Body of pancreas (tissue), 4 donors: ENCODE measurements at places on chromosomes 7 and 10. TPM values are rescaled to one million over a fixed set of nuclear protein-coding genes. Genes with fewer than 3 reads are reported as not detected.

The ANKRD1 gene
- total RNA-seq, result 0.52 TPM

The RNF32 gene
- 0.99 TPM for total RNA-seq

The POLR3A gene
- 10.4 TPM for total RNA-seq

- no peak overlapping the region for H3K27ac ChIP-seq
- H3K27me3 ChIP-seq, result no peaks in the 10 kb centered on the region
- no peaks in the 10 kb centered on the region for H3K36me3 ChIP-seq
- no peak overlapping the region for H3K4me3 ChIP-seq
- no peaks in the 10 kb centered on the region for H3K4me1 ChIP-seq
Observed at GRCh38 chr10:49040601-49041000, 74.7 kb downstream of the VSTM4 start.

DNA sequence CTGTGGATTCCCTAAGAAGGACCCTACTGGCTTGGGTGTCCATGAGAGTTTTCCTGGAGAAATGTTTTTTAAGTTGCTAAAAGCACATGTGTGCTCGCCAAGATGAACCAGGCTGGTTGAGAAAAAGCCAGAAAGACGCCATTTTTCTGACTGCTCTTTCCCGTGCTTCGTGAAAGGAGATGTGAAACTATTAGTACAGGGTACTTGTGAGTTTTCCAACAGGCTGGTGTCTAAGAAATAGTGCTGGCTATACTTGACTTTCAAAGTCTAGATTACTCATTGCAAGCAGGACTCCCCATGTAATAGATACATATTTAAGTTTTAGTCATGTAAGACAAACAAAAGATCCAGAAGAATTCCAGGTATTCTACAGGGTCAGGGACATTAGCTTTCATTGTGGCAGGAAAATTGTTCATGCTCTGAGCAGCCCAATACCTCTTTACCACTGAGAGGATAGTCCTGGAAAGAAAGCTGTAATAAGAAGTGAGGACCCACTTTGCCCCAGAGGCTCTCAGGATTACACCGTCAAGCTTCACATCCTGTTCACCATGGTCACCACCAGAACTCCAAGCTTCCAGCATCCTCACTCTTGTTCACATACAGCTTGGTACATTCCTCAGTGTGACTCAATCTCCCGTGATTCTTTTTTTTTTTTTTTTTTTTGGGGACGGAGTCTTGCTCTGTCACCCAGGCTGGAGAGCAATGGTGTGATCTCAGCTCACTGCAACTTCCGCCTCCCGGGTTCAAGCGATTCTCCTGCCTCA, 43.8 kb upstream of the ICA1 start:
- H3K4me1 ChIP-seq, result no peaks in the 10 kb centered on the region
- DNase-seq, result no peak
- H3K27ac ChIP-seq, result no peak overlapping the region
- H3K36me3 ChIP-seq, result no peaks in the 10 kb centered on the region
- H3K4me3 ChIP-seq, result no peak overlapping the region

- H3K27ac ChIP-seq, result no peak overlapping the region
- H3K36me3 ChIP-seq, result no peaks in the 10 kb centered on the region
- H3K4me3 ChIP-seq, result no peak overlapping the region
- H3K27me3 ChIP-seq, result no peaks in the 10 kb centered on the region
- DNase-seq, result no peak
Observed at GRCh38 chr10:112711366-112711765, 238.7 kb upstream of the TCF7L2 start.

- H3K4me1 ChIP-seq, result no peaks in the 10 kb centered on the region
- DNase-seq, result no peak
- H3K4me3 ChIP-seq, result no peak overlapping the region
- no peaks in the 10 kb centered on the region for H3K27me3 ChIP-seq
- no peak overlapping the region for H3K27ac ChIP-seq
Observed at GRCh38 chr10:120575411-120575810, 118.4 kb downstream of the PLPP4 start.

- H3K4me1 ChIP-seq, result no peaks in the 10 kb centered on the region
- H3K27ac ChIP-seq, result no peak overlapping the region
- no peaks in the 10 kb centered on the region for H3K36me3 ChIP-seq
- no peak for DNase-seq
- no peaks in the 10 kb centered on the region for H3K27me3 ChIP-seq
Observed at GRCh38 chr10:116237970-116238369, 35.0 kb downstream of the GFRA1 start.

- H3K36me3 ChIP-seq, result peaks cover 16% of the 10 kb centered on the region
- H3K4me1 ChIP-seq, result no peaks in the 10 kb centered on the region
Observed at GRCh38 chr7:158758586-158759244, 54.1 kb upstream of the NCAPG2 start.

DNA sequence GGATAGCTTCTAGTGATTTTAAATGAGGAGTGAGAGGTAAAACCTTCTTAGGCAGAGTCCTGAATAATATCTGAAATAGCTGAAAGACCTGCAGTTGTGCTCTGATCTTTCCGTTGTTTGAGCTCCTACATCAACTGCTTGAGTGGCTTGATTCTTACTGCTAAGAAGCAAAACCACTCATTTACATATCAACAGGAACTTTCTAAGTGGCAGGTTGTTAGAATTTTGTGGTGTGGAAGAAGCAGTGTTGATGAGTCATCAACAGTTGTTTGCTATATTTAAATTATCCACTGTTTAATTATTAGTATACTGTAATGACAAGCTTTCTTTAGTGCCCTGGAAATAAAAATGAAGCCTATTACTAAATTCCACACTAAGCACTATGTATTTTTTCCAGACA, 689.5 kb downstream of the DNAJB9 start:
- H3K4me3 ChIP-seq, result no peak overlapping the region
- no peaks in the 10 kb centered on the region for H3K4me1 ChIP-seq
- DNase-seq, result no peak
- no peak overlapping the region for H3K27ac ChIP-seq
- no peaks in the 10 kb centered on the region for H3K36me3 ChIP-seq

- peaks cover 7% of the 10 kb centered on the region for H3K4me1 ChIP-seq
- H3K4me3 ChIP-seq, result peak overlapping the region; percentile 25
- H3K36me3 ChIP-seq, result no peaks in the 10 kb centered on the region
- H3K27ac ChIP-seq, result peak overlapping the region; percentile 66
Observed at GRCh38 chr7:87058744-87059524, 520 bp downstream of the ELAPOR2 start.

DNA sequence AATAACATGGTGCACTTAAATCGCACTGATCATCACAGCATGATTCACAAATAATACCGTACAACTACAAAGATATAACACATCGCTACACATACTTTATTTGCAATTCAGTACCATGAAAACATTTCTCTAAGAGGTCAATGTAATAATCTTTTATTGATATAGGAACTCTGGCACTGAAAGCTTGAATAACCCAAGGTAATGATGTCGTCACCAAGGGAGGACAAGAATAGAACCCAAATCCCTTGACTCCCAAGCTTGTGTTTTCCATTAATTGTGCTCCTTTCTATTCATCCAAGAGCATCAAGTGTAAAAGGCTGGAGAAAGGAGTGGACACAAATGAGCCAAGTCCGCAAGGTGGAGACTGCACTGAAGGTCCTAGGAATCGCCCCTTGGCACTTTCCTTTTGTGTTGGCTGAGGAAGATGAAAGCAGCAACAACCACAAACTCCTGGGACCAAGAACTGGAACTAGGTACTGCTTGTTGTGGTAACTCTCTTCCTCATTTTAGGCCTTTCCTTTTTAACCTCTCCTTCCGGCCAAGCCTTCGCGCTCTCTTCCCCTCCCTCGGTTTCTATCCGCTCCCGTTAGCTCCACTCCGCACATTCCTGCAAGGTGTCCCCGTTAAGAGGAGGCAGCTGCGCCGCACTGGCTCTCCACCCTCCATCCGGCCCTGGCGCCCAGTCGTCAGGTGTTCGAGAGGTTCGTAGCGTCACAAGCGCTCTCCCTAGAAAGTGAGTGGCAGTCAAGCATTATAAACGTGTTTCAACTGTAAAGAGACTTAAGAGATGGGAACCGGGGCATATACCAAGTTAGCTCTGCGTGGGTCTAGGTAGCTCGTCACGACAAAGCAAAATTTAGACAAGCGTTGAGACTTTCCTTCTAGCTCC, 1.0 kb upstream of the CBLL1 start:
- DNase-seq, result no peak
- H3K36me3 ChIP-seq, result no peaks in the 10 kb centered on the region
- peak overlapping the region; percentile 62 for H3K4me3 ChIP-seq

DNA sequence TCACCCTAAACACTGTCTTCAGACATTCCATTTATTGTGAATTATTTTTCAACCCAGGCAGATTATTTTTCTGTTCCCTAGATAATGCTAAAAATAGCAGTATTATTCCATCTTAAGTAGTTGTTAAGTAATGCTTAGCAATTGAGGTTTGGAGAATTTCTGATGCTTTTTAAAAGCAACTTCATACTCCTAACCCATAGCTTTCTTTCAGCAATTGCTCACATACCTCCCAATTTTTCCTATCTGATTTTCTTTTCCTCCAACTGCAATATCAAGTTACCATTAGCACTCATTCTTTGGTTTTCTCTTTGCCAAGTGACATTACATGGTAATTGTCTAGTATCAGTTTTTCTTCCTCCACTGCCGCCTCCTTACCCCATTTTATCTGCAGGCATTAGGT, 104.7 kb downstream of the GPR85 start:
- no peak for DNase-seq
- no peak overlapping the region for H3K27ac ChIP-seq
- no peaks in the 10 kb centered on the region for H3K27me3 ChIP-seq
- H3K4me3 ChIP-seq, result no peak overlapping the region

DNA sequence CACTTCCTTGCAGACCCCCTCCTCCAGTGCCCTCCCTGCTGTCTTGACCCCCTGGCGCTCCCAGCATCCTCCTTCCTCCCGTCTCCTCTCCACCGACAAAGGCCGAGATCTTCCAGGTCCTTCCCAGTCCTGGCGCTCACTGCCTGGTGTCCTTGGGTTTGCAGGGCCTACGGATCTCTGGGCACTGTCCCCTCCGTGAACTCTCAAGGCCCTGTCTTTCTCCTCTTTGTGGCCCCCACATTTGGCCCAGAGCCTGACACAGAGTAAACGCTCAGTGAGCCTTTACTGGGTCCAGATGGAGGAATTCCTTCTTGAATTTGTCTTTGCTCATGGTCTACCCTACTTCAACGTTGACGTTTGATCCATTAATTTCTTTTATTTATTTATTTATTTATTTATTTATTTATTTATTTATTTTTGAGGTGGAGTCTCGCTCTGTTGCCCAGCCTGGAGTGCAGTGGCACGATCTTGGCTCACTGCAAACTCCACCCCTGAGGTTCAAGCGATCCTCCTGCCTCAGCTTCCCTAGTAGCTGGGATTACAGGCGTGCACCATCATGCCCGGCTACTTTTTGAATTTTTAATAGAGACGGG, 29.7 kb downstream of the TMEM270 start:
- no peak overlapping the region for H3K4me3 ChIP-seq
- no peak overlapping the region for H3K27ac ChIP-seq
- peaks cover 15% of the 10 kb centered on the region for H3K4me1 ChIP-seq
- H3K27me3 ChIP-seq, result no peaks in the 10 kb centered on the region

- no peak overlapping the region for H3K4me3 ChIP-seq
- DNase-seq, result no peak
- H3K4me1 ChIP-seq, result peaks cover 4% of the 10 kb centered on the region
- no peaks in the 10 kb centered on the region for H3K27me3 ChIP-seq
- H3K36me3 ChIP-seq, result no peaks in the 10 kb centered on the region
Observed at GRCh38 chr10:42177077-42177792, 461.1 kb downstream of the ZNF33B start.

- DNase-seq, result no peak
- H3K4me3 ChIP-seq, result no peak overlapping the region
- no peaks in the 10 kb centered on the region for H3K27me3 ChIP-seq
- H3K4me1 ChIP-seq, result peaks cover 36% of the 10 kb centered on the region
Observed at GRCh38 chr7:73822319-73823173, 8.2 kb upstream of the CLDN4 start.

- H3K36me3 ChIP-seq, result no peaks in the 10 kb centered on the region
- no peaks in the 10 kb centered on the region for H3K27me3 ChIP-seq
- peak; percentile 27 for DNase-seq
- H3K4me3 ChIP-seq, result peak overlapping the region; percentile 6
- peak overlapping the region; percentile 65 for H3K27ac ChIP-seq
Observed at GRCh38 chr10:58666024-58666423, 153.4 kb downstream of the BICC1 start.

DNA sequence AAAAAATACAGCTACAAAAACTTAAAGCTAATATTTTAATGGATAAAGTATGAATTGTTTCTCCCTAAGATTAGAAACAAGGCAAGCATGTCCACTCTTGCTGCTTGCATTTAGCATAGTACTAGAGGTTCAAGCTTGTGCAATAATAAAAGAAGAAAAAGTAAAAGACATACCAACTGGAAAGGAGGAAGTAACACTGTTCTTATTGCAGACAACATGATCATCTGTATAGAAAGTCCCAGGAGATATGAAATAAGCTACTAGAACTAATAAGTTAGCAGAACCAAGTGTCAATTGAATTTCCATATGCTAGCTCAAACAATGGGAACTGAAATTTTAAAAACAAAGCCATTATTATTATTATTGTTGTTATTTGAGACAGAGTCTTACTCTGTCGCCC, 20.0 kb upstream of the RABGEF1 start:
- no peak overlapping the region for H3K4me3 ChIP-seq
- no peaks in the 10 kb centered on the region for H3K4me1 ChIP-seq
- H3K27ac ChIP-seq, result no peak overlapping the region
- H3K27me3 ChIP-seq, result no peaks in the 10 kb centered on the region

DNA sequence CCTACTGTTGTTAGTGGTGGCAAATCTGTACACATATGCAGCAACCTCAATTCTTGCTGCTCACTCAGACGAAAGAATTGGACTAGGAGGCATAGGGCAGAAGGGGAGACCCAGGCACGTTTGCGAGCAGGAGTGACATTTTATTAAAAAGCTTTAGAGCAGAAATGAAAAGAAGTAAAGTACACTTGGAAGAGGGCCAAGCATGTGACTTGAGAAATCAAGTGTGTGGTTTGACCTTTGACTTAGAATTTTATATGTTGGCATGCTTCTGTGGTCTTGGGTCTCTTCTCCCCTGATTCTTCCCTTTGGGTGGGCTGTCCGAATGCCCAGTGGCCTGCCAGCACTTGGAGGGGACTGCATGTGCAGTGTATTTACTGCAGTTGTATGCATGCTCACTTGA, 205.5 kb upstream of the SEMA3D start:
- no peaks in the 10 kb centered on the region for H3K27me3 ChIP-seq
- H3K4me1 ChIP-seq, result no peaks in the 10 kb centered on the region
- no peak overlapping the region for H3K27ac ChIP-seq
- no peak for DNase-seq
- no peaks in the 10 kb centered on the region for H3K36me3 ChIP-seq
- H3K4me3 ChIP-seq, result no peak overlapping the region

DNA sequence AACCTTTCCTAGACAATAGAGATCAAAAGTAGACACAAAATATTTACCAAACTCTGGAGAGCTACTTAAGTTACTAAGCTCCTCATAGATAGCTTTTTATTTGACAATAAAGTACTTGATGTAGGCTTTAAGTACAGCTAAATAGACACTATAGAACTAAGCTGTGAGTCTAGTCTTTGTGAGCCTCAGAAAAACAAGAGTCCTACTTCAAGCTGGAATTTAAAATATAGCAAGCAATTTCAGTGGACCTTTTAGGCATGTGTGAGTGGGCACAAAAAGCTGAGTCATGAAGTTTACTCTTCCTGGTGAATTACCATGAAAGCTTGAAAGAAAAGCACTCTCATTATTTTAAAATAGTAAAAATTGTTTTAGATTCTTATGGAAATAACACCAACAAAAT, 76.1 kb downstream of the ADD3 start:
- peaks cover 25% of the 10 kb centered on the region for H3K4me1 ChIP-seq
- no peak overlapping the region for H3K4me3 ChIP-seq
- no peaks in the 10 kb centered on the region for H3K27me3 ChIP-seq
- H3K36me3 ChIP-seq, result no peaks in the 10 kb centered on the region
- no peak for DNase-seq

- H3K27ac ChIP-seq, result no peak overlapping the region
- H3K36me3 ChIP-seq, result no peaks in the 10 kb centered on the region
- H3K4me1 ChIP-seq, result no peaks in the 10 kb centered on the region
- DNase-seq, result no peak
- H3K27me3 ChIP-seq, result no peaks in the 10 kb centered on the region
- no peak overlapping the region for H3K4me3 ChIP-seq
Observed at GRCh38 chr7:11021468-11021867, 47.8 kb downstream of the PHF14 start.
